GM12878 (cell line): ENCODE measurements at places on chromosomes 3 and 15.

GRCh38 chr3:167870759-167871158 is 135.2 kb downstream of the SERPINI1 start:
- no peak for DNase-seq

DNA sequence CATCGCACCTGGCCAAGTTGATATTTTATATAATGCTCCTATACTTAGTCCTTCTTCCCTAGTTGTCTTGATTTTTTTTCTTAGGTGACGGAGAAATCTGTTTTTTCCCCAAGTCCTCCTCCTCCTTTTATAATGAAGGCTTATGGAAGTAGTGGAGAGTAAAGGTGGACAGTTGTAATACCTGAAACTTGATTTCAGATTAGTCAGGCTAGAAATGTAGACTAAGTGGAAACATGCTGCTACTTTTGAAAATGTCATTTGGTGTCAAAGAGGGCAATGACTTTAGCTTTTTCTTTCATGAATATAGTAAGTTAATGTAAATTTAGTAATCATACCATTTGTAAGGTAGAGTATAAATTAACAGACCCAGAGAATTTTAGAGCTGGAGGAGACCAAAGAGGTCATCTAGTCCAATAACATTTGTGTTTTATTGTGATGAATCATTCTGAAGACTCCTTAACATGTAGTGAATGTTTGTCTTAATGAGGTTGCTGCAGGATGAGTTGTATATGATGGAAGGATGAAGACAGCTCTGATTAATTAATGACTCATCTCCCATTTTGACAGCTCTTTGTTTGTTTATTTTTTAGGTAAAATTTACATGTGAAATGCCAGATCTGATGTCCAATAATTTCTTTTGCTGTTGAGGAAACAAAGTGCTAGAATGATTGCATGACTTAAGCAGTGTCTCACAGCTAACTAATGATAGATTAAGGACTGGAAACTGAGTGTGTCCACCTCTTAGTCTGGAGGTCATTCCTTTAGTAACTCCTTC is 8.7 kb downstream of the CTDSPL2 start:
- DNase-seq = no peak

DNA sequence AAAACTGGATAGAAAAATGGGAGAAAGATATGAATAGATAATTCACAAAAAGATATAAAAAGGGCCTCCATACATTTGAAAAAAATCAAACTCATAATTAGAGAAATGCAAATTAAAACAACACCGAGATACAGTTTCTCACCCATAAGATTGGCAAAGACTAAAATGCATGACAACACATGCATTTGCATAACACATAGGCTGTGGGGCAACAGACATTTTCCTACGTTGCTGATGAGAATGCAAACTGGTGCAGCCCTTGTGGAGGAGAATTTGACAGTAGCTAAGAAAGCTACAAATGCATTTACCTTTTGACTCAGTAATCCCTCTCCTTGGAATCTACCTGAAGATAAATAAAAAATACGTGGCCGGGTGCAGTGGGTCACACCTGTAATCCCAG is 11.4 kb upstream of the CAND2 start:
- DNase-seq = no peak

- no peak for DNase-seq
Observed at GRCh38 chr15:71186267-71186666, 71.0 kb downstream of the THSD4 start.

DNA sequence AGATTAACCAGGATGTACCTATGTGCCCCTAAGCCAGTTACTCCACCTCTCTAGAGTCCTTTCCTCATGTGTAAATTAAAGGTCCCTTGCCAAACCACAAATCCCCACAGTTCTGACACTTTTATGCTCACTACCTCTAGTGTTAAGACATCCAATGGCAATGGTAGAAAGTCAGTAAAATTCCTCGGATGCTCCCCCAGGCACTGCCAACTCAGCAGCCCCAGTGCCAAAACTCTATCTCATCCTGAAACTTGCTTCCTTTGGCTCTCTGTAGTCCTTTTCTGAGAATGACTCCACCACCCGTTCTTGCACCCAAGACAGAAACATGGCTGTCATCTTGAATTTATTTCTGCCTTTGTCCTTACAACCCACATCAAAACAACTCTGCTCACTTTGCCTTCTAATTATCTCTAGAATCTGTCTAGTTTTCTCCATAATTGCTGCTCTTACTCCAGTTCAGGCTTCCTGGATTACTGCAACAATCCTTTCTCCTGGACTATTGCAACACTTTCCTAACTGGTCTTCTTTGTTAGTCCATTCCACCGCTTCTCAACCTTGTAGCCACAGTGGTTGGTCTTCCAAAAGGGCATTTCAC is 41.6 kb downstream of the MB21D2 start:
- DNase-seq = no peak

DNA sequence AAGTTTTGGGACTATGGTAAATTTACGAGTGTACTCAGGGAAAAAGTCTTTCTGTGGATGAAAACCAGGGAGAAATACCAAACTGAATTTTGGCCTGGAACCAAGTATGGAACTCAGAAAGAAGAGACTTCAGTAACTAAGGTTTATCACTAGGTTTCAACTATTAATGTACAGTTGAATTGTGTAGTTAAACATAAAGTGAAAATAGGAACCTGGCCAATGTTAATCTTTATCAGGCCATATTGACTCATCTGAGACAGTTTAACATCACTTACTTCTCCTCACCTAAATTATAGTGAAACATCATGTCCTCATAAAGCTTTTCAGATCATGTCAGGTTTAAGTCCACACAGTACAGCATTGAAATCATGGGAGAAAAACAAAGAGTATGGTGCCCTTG is 197.7 kb downstream of the LSAMP start:
- no peak for DNase-seq

- DNase-seq = no peak
Observed at GRCh38 chr3:103609472-103609871, 1174.7 kb downstream of the ZPLD1 start.

DNA sequence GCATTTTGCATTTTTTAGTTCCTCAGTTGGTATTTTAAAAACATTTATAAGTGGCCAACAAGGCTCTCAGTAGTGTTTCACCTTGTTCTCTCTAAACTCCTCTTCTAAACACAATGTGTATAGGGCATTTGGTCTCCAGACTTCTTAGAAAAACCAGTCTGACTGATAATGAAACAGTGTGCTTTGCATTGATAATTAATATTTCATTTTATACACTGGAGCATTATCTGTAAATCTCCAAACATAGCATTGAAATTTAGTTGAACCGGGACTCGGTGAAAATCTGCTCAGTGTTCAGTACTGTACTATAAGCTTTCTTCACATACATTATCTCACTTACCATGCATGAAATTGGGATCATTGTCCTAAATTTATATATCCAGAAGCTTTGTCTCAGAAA is 53.6 kb downstream of the SETD5 start:
- DNase-seq = no peak

GRCh38 chr3:50121072-50122032 is 32.6 kb downstream of the RBM5 start:
- peak; percentile 16 for DNase-seq

DNA sequence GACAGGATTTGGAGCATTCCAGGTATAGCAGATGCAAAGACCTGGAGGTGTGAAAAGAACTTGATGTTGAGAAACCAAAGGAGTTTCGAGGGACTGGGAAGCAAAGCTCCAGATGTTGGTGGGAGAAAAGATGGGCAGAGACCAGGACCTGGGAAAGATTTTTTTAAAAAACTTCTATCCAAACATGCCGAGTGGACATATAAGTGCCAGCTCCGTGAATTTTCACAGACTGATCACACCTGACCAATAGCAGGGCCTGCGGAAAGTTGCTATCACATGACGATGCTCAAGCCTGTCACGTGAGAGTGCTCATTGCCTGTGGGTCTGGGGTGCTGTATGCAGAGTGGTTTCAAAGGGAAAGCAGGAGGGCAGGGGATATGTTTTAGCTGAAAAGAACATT is 19.9 kb downstream of the SMAD6 start:
- DNase-seq = no peak

DNA sequence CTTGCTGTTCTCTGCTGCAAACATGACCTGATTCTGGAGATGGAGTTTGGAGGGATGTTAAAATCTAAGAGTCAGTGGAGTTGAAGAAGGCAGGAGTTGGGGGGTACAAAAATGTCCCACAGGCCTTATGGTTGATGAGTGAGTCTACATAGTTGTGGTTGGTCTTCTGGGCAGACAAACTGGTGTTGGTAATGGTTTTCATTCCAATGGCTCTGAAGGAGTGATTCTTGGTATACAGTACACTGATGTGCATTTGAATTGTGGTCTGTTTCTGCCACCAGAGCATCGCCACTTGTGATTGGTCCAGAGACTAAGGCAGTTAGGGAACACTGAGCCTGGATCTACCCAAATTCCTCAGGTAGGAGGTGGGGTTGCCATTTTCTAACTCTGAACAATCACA is 514.1 kb upstream of the CFAP20DC start:
- no peak for DNase-seq

DNA sequence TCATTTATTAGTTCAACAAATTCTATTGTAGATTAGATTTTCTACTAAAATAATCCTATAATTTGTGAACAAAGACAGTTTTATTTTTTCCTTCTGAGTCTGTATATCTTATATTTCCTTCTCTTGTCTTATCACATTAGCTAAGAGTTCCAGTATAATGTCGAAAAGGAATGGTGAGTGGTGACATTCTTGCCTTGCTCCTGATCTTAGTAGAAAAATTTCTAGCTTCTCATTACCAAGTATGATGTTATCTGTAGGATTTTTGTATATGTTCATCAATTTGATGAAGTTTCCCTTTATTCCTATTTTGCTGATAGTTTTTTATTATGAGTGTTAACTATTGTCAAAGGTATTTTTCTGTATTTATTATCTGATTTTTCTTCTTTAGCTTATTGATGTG is 756.6 kb upstream of the BCHE start:
- DNase-seq = no peak

GRCh38 chr3:49591615-49592014 is 37.3 kb downstream of the BSN start:
- no peak for DNase-seq

DNA sequence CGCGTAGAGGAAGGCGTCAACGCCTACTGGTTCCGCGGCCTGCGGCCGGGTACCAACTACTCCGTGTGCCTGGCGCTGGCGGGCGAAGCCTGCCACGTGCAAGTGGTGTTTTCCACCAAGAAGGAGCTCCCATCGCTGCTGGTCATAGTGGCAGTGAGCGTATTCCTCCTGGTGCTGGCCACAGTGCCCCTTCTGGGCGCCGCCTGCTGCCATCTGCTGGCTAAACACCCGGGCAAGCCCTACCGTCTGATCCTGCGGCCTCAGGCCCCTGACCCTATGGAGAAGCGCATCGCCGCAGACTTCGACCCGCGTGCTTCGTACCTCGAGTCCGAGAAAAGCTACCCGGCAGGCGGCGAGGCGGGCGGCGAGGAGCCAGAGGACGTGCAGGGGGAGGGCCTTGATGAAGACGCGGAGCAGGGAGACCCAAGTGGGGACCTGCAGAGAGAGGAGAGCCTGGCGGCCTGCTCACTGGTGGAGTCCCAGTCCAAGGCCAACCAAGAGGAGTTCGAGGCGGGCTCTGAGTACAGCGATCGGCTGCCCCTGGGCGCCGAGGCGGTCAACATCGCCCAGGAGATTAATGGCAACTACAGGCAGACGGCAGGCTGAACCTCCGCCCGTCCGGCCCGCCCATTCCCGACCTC is 4.1 kb downstream of the ISLR2 start:
- no peak for DNase-seq

DNA sequence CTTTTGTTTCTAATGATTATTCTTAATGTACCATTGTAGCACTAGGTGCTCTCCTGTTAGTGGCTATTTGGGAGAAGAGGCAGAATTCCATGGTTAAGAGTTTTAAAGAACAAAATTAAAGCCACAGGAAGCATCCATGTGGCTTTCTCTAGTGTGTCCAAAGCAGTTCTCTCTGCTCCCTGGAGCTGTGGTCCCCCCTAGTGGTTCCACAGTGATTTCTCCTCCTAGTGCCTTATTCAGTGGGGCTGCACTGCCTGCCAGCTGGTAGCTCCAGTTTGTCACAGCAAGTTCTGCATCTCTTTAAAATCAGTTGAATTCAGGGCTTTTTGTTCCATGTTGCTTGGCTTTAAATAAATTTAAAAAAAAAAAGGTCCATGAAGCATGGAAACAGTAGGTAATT is 39.6 kb upstream of the FAM98B start:
- DNase-seq = no peak

- no peak for DNase-seq
Observed at GRCh38 chr15:27172821-27173220, 201.8 kb downstream of the GABRG3 start.

- no peak for DNase-seq
Observed at GRCh38 chr3:123048480-123049237, 18.2 kb upstream of the PDIA5 start.

DNA sequence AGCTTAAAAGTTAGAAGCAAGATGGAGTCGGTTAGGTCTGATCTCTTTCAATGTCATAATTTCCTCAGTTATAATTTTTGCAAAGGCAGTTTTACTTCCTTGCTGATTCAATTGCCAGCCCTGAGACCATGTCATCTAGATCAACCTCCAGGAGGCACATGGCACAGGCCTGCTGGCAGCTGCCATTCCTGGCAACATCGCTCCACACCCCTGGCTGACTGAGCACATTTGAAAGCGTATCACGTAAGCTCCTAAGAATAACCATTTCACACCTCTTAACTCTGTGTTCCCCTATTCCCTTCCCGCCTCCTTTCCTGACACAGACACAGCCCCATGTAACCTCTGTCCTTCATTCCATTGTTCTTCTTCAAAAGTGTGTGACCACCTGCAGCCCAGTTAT is 313.9 kb upstream of the CTNNB1 start:
- DNase-seq = no peak

- no peak for DNase-seq
Observed at GRCh38 chr15:87369269-87369668, 887.3 kb downstream of the NTRK3 start.

- peak; percentile 30 for DNase-seq
Observed at GRCh38 chr3:10474847-10475246, 30.5 kb downstream of the ATP2B2 start.

GRCh38 chr15:68818769-68819494 is 1.8 kb downstream of the ANP32A start:
- DNase-seq = no peak

- DNase-seq = no peak
Observed at GRCh38 chr3:4730719-4731118, 237.6 kb downstream of the ITPR1 start.

DNA sequence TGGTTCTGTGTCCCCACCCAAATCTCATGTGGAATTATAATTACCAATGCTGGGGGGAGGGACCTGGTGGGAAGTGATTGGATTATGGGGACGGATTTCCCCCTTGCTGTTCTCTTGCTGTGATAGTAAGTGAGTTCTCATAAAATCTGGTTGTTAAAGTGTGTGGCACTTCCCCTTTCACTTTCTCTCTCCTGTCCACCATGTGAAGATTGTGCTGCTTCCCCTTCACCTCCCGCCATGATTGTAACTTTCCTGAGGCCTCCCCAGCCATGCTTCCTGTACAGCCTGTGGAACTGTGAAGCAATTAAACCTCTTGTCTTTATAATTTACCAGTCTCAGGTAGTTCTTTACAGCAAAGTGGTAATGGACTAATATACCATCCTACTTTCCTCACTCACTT is 289.6 kb downstream of the EFHB start:
- no peak for DNase-seq

DNA sequence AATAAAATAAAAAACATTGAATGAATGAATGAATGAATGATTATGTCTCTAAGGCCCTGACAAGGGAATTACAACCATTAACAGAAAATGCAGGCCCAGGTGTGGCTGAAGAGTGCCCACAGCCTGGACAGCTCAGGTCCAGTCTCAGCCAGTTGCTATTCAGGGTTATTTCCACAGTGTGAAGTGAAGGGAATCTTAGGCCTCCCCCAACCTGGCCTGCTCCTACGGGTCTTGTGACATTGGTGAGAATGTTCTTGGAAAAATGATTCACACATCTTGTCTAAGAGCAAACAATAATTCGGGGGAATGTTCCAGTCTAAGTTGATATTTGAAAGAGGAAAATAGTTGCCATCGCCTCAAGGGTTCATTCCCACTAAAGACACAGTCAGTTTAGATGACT is 37.0 kb downstream of the MINDY4B start:
- DNase-seq = no peak
